NCI-H774 (cell line): ENCODE measurements at places on chromosomes 12 and 14.

DNA sequence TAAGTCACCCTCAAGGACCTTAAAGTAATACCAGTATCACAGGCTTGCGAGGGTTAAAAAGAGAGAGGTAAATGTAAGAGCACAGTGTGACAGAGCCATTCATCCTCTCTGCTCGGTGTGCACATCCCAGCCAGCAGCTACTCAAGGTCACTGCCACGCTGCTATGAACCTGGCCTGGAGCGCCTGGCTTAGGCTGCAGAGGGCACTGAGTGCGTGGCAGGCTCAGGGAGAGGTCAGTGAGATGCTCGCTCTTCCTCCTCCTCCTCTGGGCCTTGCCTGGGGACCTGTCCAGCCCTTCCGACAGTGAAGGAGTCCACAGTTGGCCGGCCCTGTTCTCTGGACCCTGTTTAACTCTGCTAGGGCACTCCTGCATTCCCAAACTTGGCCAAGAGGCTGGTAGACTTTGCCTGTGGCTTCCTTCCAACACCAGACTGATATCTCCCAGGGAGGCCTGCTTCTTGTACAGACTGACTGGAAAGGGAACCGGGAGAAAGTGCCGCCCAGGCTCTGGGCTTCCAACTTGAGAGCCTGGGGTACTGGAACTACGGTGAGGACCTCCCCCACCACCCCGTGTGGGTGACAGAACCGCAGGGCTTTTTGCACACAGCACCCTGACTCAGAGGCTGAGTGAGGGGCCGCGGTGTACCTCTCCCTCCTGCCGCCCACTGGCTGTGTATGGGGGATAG, 62.6 kb upstream of the CORO1C start:
- no peak for DNase-seq

DNA sequence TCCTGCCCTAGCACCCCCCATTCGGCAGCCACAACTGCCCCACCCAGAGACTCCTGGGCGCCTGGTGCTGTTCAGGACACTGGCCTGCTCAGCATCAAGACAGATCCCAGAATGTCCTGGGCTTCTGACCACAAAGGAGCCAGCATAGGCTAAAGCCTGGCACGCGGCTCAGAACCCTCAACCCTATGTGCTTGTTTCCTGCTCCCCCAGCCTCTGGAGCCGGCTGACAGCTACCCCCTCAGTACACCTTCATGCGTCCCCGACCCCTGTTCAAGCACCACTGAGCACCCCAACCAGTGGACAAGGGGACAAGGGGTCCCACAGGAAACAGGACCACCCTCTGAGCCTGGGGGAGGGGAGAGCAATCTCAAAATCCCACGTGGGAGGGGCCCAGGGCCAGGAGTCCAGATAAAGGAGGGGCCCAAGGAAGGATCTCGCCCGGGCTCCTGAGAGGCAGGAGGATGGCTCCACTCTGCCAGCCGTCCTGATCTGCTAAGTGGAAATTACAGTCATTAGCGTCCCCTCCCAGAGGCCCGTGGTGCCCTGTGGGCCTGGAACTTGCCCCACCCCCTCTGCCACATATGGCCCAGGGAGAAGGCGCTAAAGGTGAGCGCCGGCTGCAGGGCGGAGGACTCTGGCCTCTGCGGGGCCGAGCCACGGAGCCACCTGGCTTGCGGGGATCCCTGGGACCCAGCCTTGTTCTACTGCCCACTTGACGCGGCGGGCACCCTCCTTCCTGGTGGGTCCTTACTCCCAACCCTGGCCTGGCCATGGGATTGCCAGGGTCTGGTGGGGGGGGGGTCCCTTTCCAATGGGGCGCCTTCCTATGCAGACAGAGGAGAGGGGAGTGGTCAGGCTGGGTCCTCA, 27.2 kb upstream of the GPR132 start:
- no peak for DNase-seq

- peak; percentile 92 for DNase-seq
These were observed 288.6 kb downstream of the PDZRN4 start for GRCh38 chr12:41476499-41477439.

DNA sequence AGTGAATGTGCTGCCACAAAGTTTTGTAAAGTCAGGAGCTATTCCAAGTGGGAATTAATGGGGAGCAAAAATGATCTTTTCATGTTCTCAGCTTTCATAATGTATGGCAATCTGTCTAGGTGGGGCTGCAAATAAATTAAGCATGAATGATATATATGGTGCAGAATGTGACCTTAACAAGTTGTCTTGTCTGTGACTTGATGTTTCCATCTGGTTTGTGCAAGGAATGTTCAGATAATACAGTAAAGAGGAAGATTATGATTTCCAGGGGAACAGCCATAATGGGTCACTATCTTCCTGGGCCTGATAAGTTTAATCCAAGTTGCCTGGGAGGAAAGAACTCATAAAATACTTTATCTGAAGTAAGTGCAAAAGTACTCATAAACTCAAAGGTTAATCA, 1815.8 kb upstream of the FLRT2 start:
- no peak for DNase-seq

DNA sequence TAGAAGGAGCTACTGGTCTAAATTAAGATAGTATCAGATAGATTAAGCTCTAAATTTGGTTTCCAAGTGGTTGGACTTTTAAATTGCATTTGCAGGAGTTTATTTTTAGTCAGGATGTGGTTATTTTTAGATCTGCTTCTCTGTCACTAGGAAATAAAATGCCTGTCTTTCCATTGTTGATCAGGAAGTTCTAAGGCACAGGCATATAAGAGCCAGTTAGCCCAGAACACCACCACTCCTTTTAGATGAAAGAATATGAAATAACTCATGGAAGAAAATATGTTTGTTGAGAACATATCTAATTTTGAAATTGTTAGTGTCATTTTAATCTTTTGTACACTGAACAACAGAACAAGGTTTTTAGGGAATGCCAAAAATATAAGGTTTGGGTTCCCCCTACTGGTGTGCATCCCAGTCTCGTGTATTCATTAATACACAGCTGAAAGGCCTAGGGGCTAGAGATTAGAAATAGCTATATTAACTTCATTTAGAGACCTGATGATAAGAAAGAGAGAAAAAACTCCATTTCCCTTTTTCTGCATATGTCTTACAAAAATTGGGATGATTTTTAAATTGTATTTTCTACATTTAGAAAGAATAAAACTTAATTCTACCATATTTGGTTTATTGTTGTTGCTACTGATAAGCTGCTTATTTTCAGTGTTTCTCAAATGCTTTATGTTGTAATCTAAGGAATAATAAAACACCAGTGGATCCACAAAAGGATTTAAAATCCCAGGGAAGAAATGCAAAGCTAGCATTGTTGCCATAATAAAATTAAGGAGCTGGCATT, 67.2 kb downstream of the RIC8B start:
- peak; percentile 40 for DNase-seq

DNA sequence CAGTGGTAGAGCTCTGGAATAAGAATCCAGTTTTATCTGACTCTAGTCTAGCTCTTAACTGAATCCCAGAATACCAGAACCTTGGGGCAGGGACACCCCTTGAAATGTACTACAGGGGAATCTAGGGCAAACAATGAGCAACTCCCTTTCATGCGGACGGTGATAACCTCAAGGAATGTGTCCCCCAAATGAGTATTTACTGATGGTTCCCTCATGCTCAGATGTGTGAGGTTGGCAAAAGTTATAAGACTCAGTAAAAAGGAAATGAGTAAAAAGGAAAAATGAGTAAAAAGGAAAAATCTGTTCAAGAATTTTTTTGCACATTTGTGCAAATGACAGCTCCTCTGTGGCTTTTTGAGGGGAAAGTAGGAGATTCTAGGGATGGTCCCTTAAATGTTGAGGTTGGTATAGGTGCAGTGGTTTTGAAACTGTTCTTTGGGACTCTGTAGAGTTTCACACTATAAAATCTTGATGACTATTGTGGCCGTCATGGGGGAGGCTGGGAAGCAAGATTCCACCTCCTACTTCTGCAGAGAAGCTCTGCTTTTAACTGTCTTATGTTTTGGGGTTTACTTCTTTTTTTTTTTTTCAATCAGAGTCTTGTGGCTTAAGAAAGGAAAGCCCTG, 58.6 kb downstream of the NRXN3 start:
- no peak for DNase-seq

GRCh38 chr12:1932264-1932777, 13.9 kb upstream of the CACNA2D4 start:
- no peak for DNase-seq

DNA sequence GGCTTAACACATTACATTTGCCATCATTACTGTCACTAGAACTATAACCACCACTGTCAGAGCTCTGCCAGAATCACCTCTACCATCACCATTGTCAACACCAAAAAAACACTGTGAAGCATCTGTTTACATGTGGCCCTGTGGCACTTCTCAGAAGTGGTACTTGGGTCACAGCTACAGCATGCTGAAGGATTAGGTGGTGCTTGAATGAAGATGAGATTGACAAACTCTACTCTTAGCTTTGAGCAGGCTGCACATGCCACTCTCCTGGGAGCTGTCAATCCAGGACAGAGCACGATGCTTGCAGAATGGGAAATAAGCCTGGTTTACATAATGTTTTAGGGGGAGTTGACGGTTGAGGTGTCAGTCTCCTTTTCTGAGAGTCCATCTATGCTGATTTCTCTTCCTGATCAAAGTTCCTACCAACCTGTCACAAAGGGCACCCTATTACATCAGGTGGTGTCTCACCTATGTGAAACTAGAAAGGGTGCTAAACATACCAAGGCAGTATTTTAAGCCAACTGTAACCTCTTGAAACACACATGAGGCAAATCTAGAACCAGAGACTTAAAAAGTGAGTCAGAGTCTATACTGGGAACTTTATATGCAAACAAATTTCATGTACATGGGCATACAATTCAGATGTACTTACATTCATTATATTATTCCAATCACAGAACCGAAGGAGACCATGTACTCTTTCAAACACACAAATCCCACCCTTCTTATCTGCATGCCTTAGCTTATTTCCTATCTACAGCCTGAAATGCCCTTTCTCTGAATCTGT, 258.7 kb downstream of the EMP1 start:
- DNase-seq, result no peak

- DNase-seq, result no peak
These were observed 31.9 kb downstream of the GUCY2C start for GRCh38 chr12:14664434-14665023.

DNA sequence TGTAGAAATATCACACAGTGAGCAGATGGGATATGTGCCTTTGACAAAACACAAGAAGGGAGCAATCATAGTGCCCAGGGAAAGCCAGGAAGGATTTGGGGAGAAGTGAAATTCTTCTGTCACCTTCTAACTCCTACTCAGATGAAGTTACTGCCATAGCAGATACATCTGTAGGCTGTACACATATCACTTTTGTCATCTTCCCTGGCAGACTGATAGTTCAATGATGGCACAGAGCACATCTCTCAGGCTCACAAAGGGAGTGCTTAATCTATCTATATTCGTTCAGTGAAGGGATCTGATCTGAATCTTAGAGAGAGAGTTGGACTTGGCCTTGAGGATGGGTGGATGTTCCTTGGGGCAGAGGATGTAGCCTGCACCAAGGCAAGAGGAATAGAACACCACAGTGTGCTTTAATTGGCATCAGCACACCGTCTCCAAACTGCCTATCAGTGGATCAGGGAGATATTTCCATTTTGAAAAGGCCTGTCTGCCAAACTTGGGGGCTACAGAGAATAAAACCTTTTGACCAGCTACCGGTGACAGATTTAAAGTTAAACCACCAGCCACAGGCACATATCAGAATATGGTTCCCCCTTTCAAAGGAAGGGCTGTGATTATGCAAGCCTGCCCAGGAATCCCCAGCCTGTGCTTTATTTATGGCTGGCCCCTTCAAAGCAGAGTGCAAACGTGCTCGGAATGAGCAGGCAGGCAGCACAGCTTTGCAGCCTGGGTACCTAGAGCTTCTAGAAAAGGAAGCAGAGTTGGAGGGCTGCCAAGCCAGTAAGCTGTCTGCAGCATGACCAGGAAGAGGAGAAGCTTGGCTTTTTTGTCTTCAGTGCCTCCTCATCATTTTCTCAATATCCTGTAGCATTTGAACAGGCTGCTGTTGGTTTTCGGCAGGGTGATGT, 165.5 kb upstream of the DYRK2 start:
- DNase-seq, result peak; percentile 46

DNA sequence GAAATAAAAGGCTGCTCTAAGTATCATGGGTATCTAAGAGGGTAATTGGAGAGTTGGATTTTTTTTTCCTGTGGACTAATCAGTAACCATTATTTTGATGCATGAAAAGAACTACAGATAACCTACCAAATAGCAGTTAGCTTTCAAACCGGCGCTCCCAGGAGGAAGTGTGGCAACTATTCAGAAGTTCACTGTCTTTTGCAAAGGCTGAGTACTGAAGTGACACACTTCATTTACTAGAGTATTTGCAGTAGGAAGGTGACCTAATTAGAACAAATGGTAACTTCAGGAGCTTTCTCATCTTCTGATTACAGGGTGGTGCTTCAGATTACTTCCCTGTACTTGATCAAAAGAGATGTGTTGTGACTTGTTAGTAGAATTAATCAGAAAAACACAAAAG, 87.7 kb downstream of the PELI2 start:
- DNase-seq, result no peak

GRCh38 chr12:76519538-76519937, 40.0 kb downstream of the OSBPL8 start:
- DNase-seq, result no peak

GRCh38 chr12:66508025-66508424, 170.9 kb downstream of the GRIP1 start:
- no peak for DNase-seq

DNA sequence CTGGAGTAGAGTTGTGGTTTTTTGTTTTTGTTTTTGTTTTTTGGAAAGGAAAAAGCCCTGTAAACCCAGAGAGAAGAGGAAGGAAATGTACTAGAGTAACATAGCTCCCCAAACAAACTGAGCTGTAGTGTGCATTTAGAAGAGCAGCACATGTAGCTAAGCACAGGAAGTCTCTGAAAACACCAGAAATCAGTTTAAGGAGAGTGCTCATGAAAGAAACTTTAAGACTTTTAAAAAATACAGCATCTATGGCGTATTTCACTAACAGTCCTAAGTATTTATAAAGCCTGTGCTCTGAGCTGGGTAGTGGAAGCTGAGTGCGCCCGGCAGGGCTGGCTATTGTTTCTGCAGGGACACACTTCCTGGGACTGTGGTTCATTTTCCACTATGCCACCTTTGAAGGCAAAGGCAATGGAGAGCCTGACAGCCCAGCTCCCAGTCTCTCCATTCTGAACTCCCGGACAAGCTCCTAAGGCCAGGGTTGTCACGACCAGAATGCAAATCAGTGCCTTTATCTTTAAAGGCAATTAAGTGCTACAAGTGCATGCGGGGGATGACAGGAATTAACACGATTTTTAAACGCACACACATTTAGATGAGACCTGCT, 45.4 kb downstream of the NIN start:
- DNase-seq, result no peak

- no peak for DNase-seq
These were observed 178.5 kb upstream of the RTL1 start for GRCh38 chr14:101082036-101082435.

DNA sequence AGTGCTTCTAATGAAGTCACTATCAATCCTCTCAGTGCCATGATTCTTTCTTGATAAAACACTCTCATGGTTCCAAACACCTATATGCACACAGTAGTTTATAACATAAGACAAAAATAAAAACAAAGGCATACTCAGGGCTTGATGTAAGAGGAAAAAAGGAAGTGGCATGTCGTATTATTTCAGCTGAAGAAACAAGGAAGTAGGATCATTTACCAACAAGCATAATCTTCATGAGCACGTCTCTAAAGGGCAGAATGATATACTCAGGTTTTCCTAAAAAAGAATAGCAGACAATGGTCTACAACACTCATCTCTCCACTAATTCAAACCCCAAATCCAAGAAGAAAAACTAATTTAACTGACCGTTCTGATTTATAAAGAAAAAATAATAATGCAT, 33.9 kb downstream of the NUMB start:
- no peak for DNase-seq
